ENCODE measurements at places on chromosomes 4 and X. TPM values are rescaled to one million over a fixed set of nuclear protein-coding genes. Genes with fewer than 3 reads are reported as not detected.

ADGRL3 gene
- total RNA-seq: 1.7 TPM

ZFP42 gene
- total RNA-seq: not detected

GJB1 gene
- 28.3 TPM for total RNA-seq

MND1 gene
- not detected for total RNA-seq

CXCL11 gene
- not detected for total RNA-seq

CT45A5 gene
- not detected for total RNA-seq

N4BP2 gene
- 8.7 TPM for total RNA-seq

C4orf54 gene
- 0.62 TPM for total RNA-seq

CLNK gene
- not detected for total RNA-seq

TMEM129 gene
- total RNA-seq: 81.7 TPM

FMR1NB gene
- total RNA-seq: not detected

NPY5R gene
- total RNA-seq: not detected

WNK3 gene
- total RNA-seq: 2.4 TPM

GPR119 gene
- total RNA-seq: 1.2 TPM

ALPK1 gene
- total RNA-seq: 12.1 TPM

PIR gene
- total RNA-seq: 20.1 TPM

PALLD gene
- 252 TPM for total RNA-seq

SORBS2 gene
- 242 TPM for total RNA-seq

TMEM47 gene
- total RNA-seq: 28.5 TPM

RPL36A gene
- total RNA-seq: 2,403 TPM

JADE3 gene
- total RNA-seq: 17.2 TPM

RBMXL3 gene
- total RNA-seq: not detected

GPR34 gene
- total RNA-seq: 4.6 TPM

OTUD6A gene
- total RNA-seq: not detected

ZFP92 gene
- total RNA-seq: 0.23 TPM

ACOT9 gene
- 19.6 TPM for total RNA-seq

ACSL4 gene
- 22.9 TPM for total RNA-seq

RTL3 gene
- 0.32 TPM for total RNA-seq

SSX4B gene
- total RNA-seq: not detected

CETN2 gene
- total RNA-seq: 33.6 TPM

AKAP4 gene
- 19.0 TPM for total RNA-seq

GAB1 gene
- 13.7 TPM for total RNA-seq

SATL1 gene
- total RNA-seq: not detected

MTTP gene
- total RNA-seq: not detected

IL2RG gene
- 2.8 TPM for total RNA-seq

MAGEA11 gene
- 5.6 TPM for total RNA-seq

FAM9B gene
- total RNA-seq: not detected

RAB33A gene
- not detected for total RNA-seq

ARHGAP24 gene
- 6.7 TPM for total RNA-seq

COL4A6 gene
- 16.7 TPM for total RNA-seq

SEL1L3 gene
- total RNA-seq: 22.2 TPM

ADGRG4 gene
- 0.23 TPM for total RNA-seq

USP17L15 gene
- total RNA-seq: not detected

DTHD1 gene
- not detected for total RNA-seq

WDR17 gene
- 5.5 TPM for total RNA-seq

IQCM gene
- total RNA-seq: not detected

VCX gene
- 10.2 TPM for total RNA-seq

CT45A3 gene
- total RNA-seq: not detected

CLOCK gene
- 25.4 TPM for total RNA-seq

Measured in prostate gland (tissue), 2 donors.